ENCODE measurements at places on chromosomes 2 and 18.

- no peak for DNase-seq
These were observed 105.9 kb downstream of the AP1S3 start for GRCh38 chr2:223731503-223731902.

- no peak for DNase-seq
These were observed 354.1 kb downstream of the HRH4 start for GRCh38 chr18:24814521-24814920.

- no peak for DNase-seq
These were observed 80.7 kb downstream of the EML4 start for GRCh38 chr2:42249887-42250286.

DNA sequence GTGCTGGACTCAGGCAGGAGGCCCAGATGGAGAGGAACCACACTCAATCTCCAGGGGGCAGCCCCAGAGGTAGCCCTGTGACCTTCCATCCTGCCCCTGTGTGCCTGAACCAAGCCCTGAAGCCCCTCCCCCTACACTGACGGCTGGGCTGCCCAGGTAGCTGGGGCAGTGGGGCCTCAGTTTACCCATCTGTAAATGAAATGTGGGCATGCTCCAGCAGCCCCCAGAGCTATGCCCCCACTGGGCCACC is 15.8 kb downstream of the CROCC2 start:
- DNase-seq: no peak

DNA sequence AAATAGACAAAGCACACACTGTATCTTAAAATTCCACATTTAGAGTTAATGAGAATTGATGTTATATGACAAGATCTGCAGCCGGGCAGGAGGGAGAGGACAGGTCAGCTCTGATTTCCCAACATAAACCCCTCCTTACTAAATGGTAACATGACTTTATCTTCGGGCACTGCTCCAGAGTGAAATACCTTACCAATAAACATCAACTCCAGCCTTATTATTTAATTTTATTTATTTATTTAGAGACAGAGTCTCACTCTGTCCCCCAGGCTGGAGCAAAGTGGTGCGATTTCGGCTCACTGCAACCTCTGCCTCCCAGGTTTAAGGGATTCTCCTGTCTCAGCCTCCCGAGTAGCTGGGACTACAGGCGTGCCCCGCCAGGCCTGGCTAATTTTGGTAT is 1.7 kb downstream of the CYB5A start:
- DNase-seq: no peak

DNA sequence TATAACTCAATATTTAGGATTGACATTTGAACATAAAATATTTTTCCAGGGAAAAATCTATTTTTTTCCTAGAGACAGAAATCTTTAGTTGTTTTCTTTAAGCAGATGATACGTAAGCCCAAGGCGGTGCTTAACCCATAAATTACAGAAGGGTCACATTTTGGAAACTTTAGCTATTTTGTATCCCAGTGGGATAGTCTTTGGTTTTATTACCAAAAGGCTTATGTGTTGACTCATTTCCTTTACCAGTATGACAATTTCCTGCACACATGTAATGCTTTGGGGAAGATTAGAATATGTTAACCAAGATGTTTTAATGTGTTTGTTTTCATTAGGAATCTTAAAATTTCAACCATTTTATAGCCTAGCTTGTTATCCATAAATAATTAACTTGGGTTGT is 24.8 kb downstream of the DYNC1I2 start:
- no peak for DNase-seq

- no peak for DNase-seq
These were observed 7.3 kb upstream of the DUSP2 start for GRCh38 chr2:96152304-96153161.

DNA sequence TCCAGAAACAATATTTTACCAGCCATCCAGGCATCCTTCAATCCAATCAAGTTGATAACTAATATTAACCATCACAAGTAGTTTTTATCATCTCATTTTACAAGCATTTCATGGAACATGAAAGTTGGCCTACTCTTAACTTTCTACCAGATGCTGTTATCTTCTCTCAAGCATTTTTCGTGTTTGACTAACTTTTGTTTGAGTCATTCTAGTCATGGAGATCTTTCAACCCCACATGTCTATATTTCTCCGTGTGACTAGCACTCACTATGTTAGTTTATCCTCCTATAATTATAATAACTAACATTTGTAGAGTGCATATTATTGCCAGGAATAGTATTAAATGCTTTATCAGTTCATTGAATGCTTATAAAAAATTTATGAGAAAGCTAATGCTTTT is 307.0 kb upstream of the CWC22 start:
- DNase-seq: no peak

DNA sequence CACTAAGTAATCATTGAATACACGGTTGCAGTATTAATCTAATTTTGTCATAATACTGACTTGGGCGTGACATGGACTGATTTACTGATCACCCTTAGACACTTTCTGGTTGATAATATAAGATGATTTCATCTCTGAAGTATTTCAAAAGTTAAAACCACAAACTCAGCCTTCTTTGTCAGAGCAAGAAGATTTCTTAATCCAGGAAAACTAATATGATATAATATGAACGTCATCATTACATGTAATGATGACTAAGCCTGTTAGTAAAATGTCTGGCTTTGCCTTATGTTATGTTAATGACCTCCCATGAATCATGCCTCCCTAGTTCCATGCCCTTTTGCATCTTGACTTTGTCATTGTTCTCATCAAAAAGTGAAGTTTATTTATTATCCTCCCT is 1325.0 kb upstream of the CDH2 start:
- DNase-seq: no peak

DNA sequence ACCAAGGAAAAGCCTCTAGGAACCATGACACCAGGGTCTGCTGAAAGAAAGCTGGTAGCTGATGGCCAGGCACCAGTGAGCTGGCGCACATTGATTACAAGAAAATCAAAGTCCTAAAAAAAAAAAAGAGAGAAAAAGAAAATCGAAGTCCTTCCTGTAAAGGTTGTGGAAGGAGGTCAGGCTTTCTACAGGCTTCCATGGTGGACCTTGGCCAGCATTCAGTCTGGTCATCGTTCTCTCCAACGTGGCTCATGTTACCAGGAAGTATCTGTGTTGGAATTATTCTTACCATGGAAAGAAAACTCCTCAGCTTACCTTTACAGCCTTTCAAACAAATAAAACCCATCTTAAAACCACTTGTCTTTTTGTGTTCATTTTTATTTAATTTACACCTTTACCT is 65.6 kb downstream of the CYB5A start:
- DNase-seq: no peak
